NCI-H526 (cell line): ENCODE measurements at places on chromosomes 12 and 14.

- no peak for DNase-seq
Measured at GRCh38 chr12:52710730-52711129, 7.4 kb upstream of the KRT77 start.

- DNase-seq = no peak
Measured at GRCh38 chr12:132207083-132207775, 63.0 kb downstream of the NOC4L start.

GRCh38 chr14:74459289-74459946 lies 33.4 kb upstream of the SYNDIG1L start:
- no peak for DNase-seq

DNA sequence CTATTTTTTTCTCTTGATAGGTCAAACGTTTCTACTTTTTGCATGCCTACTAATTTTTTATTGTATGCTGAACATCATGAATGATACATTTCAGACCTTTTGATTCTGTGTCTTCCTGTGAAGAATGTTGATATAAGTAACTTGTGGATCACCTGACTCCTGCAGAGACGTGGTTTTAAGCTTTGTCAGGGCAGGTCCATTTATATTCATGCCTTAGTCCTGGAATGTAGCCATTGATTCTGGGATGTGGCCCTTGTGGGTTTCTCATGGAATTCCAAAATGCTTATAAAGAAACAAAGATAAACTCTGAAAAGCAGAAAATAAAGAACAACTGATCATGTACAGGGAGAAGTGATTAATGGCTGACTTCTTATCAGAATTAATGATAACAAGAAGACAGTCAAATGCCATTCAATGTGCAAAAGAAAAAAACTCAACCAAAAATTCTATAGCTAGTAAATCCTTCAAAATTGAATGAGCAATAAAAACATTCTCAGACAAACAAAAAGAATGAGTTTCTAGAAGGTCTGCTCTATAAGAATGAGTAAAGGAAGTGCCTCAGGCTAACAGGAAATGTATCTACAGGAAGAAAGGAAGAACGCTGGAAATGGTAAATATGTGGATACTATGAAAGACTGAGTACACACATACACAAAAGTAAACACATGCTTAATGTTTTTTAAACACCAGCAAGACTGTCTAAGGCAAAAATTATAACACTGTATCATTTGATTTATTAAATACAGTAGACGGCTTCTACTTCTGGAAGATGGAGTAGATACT lies 284.8 kb upstream of the DIO3 start:
- no peak for DNase-seq

- DNase-seq = no peak
Measured at GRCh38 chr12:12236896-12237295, 29.9 kb downstream of the LRP6 start.

DNA sequence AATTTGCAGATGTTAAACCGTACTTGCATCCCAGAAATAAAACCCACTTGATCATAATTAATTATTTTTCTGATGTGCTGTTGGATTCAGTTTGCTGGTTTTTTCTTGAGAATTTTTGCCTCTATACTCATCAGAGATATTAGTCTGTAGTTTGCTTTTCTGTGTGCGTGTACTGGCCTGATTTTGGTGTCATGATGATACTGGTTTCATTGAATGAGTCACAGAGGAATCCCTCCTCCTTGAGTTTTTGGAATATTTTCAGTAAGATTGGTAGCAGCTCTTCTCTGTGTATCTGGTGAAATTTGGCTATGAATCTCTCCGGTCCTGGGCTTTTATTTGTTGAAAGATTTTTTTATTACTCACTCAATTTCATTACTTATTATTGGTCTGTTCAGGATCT lies 100.4 kb upstream of the PMCH start:
- DNase-seq = no peak

- DNase-seq = no peak
Measured at GRCh38 chr12:1611803-1612572, 17.0 kb upstream of the WNT5B start.

- no peak for DNase-seq
Measured at GRCh38 chr12:15662303-15662980, 126.7 kb downstream of the EPS8 start.

DNA sequence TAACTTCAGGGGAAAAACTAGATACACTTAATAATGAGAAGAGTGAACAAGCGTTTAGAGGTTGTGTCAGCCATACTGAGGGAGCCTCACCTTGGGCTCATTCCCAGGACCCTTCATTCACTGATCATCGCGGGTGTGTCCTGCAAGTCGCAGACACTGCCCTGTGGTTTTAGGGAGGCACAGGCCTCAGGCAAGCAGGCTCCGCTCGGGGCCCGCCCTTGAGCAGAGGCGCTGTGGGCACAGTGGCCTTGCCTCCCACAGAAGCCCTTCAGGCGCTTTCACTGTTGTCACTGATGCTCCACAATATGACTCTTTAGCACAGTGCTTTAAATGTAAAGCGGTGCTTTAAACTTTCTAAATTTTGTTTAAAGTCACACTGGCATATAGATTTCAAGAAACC lies 67.4 kb downstream of the DDX51 start:
- no peak for DNase-seq

DNA sequence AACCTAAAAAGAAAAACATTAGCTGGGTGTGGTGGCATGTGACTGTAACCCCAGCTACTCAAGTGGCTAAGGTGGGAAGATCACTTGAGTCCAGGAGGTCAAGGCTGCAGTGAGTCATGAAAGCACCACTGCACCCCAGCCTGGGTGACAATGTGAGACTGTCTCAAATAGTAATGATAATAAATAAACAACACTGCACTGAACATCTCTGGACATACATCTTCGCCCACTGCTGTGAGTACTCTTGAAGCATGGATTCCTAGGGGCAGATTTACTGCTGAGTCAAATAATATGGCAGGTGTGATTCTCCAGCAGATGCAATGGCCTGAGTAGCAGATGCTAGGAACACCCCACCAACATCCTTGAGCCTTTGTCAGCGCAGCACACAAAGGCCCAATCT lies 23.6 kb downstream of the ABCB9 start:
- no peak for DNase-seq

DNA sequence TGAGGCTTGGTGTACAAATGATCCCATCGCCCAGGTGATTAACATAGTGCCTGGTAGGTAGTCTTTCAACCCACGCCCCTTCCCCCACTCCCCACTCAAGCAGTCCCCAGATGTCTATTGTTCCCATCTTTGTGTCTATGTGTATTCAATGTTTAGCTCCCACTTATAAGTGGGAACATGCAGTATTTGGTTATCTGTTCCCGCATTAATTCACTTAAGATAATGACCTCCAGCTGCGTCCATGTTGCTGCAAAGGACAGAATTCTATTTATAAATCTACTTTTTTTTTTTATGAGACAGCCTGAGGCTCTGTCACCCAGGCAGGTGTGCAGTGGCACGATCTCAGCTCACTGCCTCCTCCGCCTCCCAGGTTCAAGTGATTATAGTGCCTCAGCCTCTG lies 15.7 kb downstream of the SPX start:
- no peak for DNase-seq

DNA sequence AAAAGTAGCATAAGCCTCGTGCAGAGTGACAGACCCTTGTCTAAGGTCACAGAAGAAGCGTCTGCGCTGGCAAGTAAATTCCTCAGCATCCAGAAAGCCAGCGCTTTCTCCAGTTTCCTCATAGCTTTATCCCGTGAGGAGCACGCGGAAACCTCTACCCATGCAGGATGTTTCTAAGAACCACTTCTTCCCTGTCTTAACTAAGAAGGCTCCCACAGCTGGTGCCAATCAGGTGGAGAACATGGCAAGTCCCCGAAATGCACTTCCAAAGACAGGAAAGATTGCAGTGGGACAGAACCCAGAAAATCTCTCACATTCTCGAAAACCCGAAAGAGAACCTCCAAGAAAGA lies 968 bp upstream of the ARID4A start:
- no peak for DNase-seq

GRCh38 chr12:47752552-47752951 lies 6.1 kb downstream of the RAPGEF3 start:
- DNase-seq = no peak

DNA sequence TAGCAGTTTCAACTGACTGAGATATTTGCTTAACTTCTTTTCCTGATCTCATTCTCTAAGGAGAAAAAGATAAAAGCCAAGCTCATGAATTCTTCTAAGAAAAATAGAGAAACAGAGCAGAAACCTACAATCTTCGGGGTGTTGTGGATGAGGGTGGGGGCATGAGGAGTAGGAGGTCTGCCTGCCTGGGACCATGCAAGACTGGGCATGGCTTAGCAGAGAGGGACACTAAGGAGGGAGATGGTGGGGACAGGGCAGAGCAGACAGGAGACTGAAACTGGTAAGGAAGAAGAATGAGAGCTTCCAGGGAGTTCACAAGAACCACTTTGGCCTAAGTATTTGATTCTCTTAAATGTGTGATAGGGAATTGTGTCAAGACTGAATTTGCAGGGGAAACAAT lies 188.0 kb downstream of the CFAP54 start:
- DNase-seq = no peak

DNA sequence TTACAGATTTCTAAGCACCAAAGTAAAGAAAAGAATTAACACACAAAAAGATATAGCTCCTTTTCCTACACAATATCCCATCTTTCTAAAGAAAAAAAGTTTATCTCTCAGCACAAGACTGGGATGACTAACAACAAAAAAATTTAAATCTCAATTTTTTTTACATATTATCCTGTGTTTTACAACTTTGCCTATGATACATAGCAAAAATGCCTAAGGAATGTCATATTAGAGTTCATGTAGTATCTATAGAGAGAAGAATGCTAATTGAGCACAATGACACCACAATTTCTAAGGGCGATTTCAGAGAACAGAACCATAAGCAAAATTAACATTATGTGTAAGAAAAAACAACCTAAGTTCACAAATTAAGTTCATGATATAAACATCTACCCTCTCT lies 16.3 kb downstream of the C2CD5 start:
- no peak for DNase-seq

DNA sequence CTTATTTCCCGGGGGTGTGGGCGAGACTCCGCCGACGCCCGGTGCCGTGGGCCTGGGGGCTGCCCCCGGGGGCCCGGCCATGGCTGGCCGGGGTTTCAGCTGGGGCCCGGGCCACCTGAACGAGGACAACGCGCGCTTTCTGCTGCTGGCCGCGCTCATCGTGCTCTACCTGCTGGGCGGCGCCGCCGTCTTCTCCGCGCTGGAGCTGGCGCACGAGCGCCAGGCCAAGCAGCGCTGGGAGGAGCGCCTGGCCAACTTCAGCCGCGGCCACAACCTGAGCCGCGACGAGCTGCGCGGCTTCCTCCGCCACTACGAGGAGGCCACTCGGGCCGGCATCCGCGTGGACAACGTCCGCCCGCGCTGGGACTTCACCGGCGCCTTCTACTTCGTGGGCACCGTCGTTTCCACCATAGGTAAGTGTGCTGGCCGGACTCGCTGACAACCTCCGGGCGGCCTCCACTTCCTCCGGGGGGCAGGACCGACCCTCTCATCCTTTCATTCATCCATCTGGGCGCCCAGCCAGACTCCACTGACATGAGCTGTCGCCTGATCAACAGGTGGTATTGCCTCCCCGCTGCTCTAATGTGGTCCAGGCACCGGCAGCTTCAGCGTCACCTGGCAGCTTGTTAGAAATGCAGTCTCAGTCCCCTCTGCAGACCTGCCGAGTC lies 467 bp downstream of the KCNK13 start:
- DNase-seq = peak; percentile 55

- no peak for DNase-seq
Measured at GRCh38 chr12:34097213-34097612, 74.9 kb downstream of the ALG10 start.

GRCh38 chr14:35576856-35577255 lies 42.9 kb downstream of the INSM2 start:
- no peak for DNase-seq

GRCh38 chr12:18416412-18416811 lies 155.1 kb downstream of the PIK3C2G start:
- no peak for DNase-seq

DNA sequence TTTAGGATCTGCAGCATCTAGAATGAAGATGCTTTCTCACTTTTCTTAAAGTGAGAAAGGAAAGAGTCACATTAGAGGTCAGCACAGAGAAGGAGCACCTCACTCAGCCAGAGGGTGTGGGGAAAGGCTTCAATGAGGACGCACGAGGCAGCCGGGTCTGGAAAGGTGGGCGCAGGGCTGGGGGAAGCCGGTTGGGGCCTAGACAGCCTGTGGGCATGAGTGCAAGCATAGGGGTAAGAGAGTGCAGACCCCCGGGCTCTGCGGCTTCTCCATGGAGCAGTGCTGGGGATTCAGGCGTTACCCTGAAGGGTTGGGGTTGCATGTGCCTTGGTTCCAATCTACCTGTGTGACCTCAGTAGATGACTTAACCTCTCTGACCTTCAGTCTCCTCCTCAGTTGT lies 49.9 kb downstream of the KRT80 start:
- DNase-seq = no peak

- DNase-seq = no peak
Measured at GRCh38 chr12:79162948-79163347, 298.4 kb downstream of the SYT1 start.

DNA sequence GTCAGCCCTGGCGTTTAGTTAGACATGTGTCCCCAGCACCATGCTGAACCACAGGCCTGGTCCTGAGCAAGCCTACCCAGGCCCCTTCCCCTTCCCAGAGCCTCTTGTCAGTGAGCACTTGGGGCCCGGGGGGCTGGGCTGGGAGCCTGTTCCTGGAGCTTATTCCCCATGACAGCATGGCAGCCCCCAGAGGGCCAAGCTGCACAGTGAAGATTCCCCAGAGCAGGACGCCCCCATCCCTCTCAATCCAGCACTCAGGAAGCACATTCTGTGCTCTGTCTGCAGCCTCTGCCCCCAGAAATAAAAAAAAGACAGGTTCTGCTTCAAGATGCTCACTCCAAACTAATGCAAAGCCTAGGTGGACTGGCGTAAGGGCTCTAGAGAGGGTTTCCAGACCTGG lies 117.3 kb downstream of the LGMN start:
- DNase-seq = no peak

DNA sequence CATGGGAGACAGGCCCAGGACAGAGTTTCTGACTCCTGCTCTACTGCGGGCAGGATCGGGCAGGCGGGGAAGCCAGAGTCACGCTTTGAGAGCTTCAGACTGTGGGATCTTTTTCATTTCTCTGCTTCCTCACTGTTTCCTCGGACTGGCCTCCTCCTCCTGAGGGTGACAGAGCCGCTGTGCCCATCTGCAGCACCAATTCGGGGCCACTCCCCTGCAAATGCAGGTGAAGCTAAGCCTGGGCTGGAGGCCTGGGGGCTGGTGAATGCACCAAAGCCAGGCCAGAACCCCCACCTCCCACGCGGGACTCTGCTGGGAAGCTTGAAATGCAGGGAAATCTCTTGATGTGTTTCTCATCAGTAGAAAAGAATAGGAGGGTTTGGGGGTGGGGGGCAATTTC lies 77.5 kb downstream of the FOXN3 start:
- DNase-seq = no peak

GRCh38 chr12:43692064-43692463 lies 66.5 kb downstream of the PUS7L start:
- no peak for DNase-seq

DNA sequence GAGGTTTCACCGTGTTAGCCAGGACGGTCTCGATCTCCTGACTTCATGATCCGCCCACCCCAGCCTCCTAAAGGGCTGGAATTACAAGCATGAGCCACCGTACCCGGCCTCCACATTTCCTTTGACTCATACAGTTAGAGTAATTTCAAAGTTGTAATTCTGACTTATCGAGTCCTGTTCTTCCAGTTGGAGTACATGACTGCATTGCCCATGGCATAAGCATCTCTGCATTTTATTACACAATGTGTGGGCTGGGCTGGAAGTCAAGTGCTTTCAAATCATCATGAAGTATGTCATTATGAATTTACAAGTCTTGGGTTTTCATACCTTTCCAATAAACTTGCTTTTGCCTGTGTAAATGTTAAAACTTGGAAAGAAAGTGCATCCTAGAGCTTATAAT lies 1295.7 kb upstream of the FLRT2 start:
- no peak for DNase-seq

GRCh38 chr12:9509464-9510161 lies 98.1 kb downstream of the KLRB1 start:
- DNase-seq = no peak
